ENCODE measurements at places on chromosomes 6 and 20. TPM values are rescaled to one million over a fixed set of nuclear protein-coding genes. Genes with fewer than 3 reads are reported as not detected.

Gene NHSL1
- polyA plus RNA-seq: 1.9 TPM

Gene PNPLA1
- 0.15 TPM for polyA plus RNA-seq

Gene EDEM2
- polyA plus RNA-seq: 23.3 TPM

Gene SMIM26
- 98.9 TPM for polyA plus RNA-seq

Gene HCRTR2
- not detected for polyA plus RNA-seq

Gene IP6K3
- polyA plus RNA-seq: 0.24 TPM

Gene IRF4
- polyA plus RNA-seq: 0.83 TPM

Gene DHX16
- polyA plus RNA-seq: 22.3 TPM

Gene CNKSR3
- 6.8 TPM for polyA plus RNA-seq

Gene SMLR1
- polyA plus RNA-seq: not detected

Gene TBXT
- not detected for polyA plus RNA-seq

Gene LGSN
- polyA plus RNA-seq: not detected

Gene DLK2
- 0.34 TPM for polyA plus RNA-seq

Gene DEFB115
- not detected for polyA plus RNA-seq

Gene PLA2G7
- 0.25 TPM for polyA plus RNA-seq

Gene TNXB
- 47.4 TPM for polyA plus RNA-seq

Gene CDSN
- polyA plus RNA-seq: 0.03 TPM

Gene COL21A1
- 0.38 TPM for polyA plus RNA-seq

Gene PAK5
- polyA plus RNA-seq: not detected

Gene ZNF335
- 11.0 TPM for polyA plus RNA-seq

Gene ZC3H12D
- 1.1 TPM for polyA plus RNA-seq

Gene MYLK4
- polyA plus RNA-seq: 0.25 TPM

Gene OR12D3
- polyA plus RNA-seq: not detected
